ENCODE measurements at places on chromosomes 2 and 18.

GRCh38 chr2:143171817-143172216 lies 42.6 kb downstream of the ARHGAP15 start:
- no peak for DNase-seq

DNA sequence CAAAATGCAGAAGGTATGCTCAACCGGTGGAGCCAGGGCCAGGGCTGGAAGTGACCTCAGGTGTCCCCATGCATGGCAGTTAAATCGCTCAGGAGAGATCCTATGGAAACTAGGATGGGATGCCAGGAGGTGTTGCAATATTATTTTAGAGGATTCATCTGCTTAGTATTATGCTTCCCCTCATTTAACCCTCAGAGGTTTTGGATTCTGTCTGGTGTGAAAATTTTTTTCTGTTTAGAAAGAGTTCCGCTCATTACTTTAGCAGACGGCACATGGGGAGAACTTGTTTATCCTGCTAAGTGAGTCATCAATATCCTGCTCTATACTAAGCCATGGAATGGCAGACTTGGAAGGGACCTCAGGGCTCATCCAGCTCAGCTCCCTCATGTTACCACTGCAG lies 42.5 kb downstream of the TRIB2 start:
- no peak for DNase-seq

DNA sequence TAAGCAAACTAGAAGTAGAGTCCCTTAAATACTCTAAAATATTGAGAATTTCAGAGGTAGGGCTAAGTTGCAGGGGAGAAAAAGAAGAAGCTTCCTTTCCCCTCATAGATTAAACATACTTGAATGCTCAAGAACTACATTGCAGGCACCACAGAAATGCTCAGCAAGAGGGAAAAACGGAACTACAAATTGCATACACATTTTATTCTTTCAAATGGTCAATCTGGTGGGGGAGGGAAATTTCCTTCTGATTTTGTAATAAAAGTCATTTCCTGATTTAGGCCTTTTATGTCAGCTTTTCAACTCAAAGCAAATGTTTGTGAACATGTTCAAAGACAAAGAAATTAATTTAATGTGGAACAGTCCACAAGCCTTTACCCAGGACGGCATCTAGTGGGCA lies 33.0 kb downstream of the FARSB start:
- no peak for DNase-seq

DNA sequence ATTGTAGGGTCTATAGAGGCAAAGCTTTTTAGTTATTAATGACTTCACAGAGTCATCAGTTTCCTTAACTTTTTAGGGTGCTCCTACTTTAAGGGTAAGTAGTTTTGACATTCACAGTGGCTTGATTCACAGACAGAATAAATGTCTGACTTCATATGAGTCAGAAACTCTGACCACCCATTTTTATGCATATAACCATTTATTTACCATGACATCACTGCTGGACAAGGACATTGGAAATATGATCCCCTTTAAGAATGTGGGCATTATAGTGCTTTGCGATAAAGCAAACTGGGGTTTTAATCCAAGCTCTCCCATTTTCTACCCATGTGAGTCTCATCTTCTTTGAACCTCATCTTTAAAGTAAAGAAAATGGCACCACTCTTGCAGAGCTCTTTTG lies 162.0 kb upstream of the MC4R start:
- DNase-seq = no peak

- no peak for DNase-seq
These were observed 564.4 kb upstream of the LINC00305 start for GRCh38 chr18:64713284-64713683.

DNA sequence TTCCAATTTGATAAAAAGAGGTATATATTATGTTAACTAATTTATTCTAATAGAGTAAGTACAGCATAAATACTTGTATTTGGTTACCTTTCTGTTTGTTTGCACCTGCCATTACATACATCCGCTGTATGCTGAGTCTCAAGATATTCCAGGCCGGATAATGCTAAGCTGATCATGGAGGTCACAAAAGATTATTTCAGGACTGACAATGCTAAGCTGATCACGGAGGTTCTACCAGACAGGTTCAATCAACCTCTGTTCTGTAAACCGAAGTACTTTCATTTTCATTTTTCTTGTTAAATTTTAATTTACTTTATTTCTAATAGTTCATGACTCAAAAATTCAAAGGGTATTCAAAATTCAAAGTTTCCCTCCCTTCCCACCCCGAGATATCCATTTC lies 31.1 kb downstream of the PNO1 start:
- DNase-seq = no peak

- DNase-seq = no peak
These were observed 7.7 kb downstream of the RASGRP3 start for GRCh38 chr2:33484042-33484621.

GRCh38 chr18:75554644-75555185 lies 127.2 kb upstream of the SMIM21 start:
- DNase-seq = no peak

GRCh38 chr2:241885946-241886643 lies 16.6 kb downstream of the RTP5 start:
- DNase-seq = no peak

GRCh38 chr2:168814939-168815907 lies 12.8 kb downstream of the NOSTRIN start:
- DNase-seq = no peak

DNA sequence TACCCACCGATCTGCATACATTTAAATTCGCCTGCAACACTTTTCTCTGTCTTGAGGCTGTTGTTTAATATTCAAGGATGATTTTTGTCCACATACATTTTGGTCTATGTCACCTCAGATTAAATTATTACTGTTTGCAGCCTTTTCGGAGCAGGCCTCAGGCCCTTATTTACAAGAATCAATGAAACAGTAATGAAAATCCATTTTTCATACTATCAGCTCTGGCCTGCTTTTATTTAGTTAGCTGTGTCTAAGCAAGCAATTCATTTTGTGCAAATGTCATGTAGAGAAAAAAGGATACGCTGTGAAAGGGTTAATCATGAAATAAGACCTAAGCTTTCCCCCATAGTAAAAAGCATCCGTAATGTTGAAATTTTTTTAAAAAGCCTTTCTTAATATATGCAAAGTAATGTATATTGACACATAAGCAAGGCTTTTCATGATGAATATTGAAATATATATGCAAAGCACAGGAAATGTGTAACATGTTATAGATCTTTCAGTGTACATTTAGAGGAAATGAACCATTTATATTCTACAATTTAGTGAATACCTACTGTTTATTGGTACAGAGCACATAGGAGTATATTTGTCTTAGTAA lies 1135.3 kb upstream of the ZEB2 start:
- no peak for DNase-seq

DNA sequence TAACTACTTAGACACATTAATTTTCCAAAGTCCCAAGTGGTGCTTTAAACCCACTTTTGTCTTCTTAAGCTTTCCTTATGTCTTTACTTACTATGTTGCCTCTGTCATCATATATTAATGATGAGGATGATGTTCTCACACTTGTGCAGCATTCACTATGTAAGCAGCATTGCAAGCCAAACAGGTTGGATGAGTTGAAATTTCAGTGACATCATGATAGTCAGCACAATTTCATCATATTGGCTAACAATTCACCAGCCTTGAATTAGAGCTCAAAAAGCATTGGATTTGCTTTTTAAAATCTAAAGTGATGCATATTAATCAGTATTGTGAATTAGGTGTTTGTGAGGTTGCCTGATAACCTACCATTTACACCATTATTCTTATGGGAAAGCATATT lies 7.7 kb downstream of the APLF start:
- DNase-seq = no peak

DNA sequence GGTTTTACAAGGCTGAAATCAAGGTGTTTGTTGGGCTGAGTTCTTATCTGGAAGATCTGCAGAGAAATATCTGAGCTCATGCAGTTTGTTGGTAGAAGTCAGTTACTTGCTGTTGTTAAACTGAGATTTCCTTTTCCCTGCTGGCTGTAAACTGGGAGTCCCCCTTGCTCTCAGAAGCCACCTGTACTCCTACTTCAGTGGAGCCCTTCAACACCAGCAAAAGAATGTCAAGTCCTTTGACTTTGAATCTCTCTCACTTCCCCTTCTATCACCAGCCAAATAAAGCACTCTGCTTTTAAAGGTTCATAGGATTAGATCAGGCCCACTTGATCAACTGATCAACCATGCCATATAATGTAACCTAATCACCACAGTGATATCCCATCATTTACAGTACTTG lies 252.2 kb upstream of the CDH7 start:
- no peak for DNase-seq

DNA sequence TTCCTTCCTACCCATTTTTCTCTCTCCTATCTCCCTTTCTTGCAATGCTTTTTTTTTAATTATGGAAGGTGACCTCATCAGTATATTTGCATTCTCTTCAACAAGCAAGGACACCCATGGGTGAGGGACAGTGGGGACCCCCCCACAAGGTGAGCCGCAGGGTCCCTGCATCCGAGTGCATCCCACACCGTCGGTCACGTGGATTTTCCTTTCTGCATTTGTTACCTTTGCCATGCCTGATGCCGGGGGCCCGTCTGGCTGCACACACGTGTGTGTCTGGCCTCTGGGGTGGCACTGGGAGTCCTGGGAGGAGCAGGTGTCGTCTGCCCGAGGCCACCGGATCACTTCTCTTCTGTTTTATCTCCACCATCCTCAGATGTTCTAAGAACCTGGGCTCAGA lies 30.1 kb upstream of the SNTG2 start:
- DNase-seq = no peak

DNA sequence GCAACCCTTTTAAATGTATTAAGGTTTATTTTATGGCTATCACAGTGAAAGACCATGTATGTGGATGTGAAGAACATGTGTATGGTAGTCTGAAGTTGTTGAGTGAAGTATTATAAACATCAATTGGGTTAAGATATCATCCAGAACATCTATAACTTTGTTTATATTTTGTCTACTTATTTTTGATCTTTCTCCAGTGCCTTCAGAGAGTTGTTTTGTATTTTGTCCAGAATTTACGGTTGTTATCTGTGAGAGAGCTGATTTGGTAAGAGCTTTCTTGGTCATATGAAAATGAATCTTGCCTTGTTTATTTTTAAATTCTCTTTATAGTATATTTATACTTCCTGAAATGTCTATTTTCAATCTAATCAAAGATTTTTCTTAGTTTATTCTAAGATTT lies 573.7 kb upstream of the POU3F3 start:
- no peak for DNase-seq

DNA sequence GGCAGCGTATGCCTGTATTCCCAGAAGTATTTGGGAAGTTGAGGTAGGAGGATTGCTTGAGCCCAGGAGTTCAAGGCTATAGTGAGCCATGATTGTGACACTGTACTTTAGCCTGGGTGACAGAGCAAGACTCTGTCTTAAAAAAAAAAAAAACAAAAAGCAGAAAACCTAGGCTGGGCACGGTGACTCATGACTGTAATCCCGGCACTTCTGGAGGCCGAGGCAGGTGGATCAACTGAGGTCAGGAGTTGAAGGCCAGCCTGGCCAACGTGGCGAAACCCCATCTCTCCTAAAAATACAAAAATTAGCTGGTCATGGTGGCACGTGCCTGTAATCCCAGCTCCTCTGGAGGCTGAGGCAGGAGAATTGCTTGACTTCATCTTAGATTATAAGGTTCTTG lies 46.4 kb downstream of the MTA3 start:
- no peak for DNase-seq

DNA sequence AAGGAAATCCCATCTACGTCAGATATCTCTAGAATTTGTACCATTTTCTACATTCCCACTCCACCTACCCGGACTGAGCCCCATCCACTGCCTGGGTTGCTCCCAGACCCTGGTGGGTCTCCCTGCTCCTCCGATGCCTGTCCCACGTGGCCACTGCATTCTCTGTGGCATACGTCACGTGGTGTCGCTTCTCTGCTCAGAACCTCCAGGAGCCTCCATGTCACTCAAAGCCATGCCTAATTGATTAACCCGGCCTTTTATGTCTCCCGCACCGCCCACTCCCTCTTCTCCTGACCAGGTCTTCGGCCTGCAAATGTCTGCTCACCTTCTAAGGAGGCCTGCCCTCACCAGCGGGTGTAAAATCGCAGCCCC lies 176.6 kb downstream of the HDAC4 start:
- DNase-seq = no peak

DNA sequence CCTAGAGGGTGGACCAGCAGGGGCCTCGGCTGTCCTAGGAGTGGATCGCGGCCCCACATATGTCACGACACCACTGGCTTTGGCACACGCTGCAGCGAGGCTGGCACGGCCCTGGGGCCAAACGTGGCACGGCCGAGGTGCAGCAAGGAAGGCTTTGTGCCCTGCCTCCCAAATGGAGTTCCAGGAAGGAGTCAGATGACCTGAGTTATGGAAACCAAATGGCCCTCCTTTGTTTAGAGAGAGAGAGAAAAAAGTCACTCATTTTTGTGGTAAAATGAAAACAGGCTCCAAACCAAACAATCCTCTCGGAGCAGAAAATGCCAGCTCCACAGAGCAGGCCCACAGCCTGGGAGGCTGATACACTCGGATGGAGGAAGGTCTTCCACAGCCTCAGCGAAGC lies 105.6 kb downstream of the ANTXR1 start:
- no peak for DNase-seq

DNA sequence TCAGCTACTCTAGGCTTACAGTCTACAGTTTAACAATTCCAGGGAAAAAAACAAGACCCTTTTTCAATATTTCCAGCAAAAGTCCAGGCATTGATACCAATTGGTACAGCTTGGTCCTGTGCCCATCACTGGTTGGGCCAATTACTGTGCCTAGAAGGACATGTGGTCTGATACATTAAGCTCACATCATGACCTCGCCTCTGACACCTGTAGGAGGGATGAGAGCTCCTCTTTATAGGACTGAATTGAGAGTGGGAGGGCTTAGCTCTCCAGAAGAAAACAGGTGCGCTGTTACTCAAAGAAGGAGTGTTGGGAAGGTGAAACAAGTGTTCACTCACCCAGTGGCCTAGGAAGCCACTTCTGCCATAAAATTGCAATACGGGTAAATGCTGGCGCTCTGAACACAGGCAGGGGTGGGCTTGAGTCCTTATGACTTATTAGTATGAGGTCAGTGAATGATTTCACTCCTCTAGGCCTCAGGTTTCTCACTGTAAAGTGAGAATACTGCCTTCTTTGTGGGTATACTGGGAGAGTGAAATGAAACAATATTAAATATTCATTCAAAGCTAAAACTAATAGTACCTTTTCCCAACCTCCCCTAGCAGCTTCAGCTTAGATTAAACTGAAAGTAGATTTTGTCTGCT lies 49.7 kb downstream of the RABL2A start:
- no peak for DNase-seq
